Activated CD8-positive, alpha-beta memory T cell treated with anti-CD3 and anti-CD28 coated beads, Interleukin-2, amount 10 ng/mL, durations not matched to agents 7 days and 5 days (primary cell): ENCODE measurements at places on chromosomes 3 and 15. TPM values are rescaled to one million over a fixed set of nuclear protein-coding genes. Genes with fewer than 3 reads are reported as not detected.

- no peaks in the 10 kb centered on the region for H3K4me1 ChIP-seq
- no peaks in the 10 kb centered on the region for H3K36me3 ChIP-seq
- peaks cover 7% of the 10 kb centered on the region for H3K27me3 ChIP-seq
- H3K27ac ChIP-seq = no peak overlapping the region
- H3K4me3 ChIP-seq = no peak overlapping the region
These were observed 1.7 kb downstream of the TM4SF19 start for GRCh38 chr3:196336319-196337145.

DNA sequence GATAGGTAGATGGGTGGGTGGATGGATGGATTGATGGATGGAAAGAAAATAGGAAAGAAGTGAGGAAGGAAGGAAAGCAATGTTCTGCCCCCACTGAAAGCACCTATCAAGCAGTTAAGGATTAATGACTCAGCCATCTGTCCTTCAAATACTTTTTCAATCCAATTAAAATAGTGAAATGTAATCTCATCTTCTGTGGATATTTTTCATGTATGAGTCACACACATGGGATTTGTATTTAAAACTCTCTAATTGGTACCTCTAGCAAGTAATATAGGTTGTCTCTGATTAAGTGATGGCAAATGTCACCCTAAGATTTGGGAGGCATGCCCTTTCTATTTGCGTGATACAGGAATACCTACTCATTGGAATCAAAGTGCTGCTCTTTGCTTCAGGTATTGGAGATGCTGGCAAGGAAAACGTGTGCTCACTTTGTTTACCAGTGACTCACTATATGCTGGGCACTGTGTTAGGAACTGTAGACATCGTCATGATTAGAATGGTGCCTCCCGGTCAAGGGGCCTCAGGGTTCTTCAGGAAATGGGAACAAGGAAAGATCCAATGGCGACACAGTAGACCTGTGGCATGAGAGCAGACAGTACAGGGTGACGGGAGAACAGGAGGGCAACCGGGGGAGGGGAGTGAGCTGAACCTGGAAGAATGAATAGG, 230.1 kb downstream of the CLSTN2 start:
- no peak for DNase-seq
- no peaks in the 10 kb centered on the region for H3K4me1 ChIP-seq
- no peaks in the 10 kb centered on the region for H3K36me3 ChIP-seq
- H3K4me3 ChIP-seq = no peak overlapping the region

GRCh38 chr3:126852511-126852910, 130.4 kb upstream of the PLXNA1 start:
- H3K27ac ChIP-seq = no peak overlapping the region
- no peaks in the 10 kb centered on the region for H3K4me1 ChIP-seq
- H3K27me3 ChIP-seq = no peaks in the 10 kb centered on the region
- H3K36me3 ChIP-seq = no peaks in the 10 kb centered on the region
- H3K4me3 ChIP-seq = no peak overlapping the region

GRCh38 chr3:98893740-98894139, 7.8 kb downstream of the DCBLD2 start:
- H3K4me3 ChIP-seq = no peak overlapping the region
- peaks cover 16% of the 10 kb centered on the region for H3K27me3 ChIP-seq
- H3K4me1 ChIP-seq = no peaks in the 10 kb centered on the region
- DNase-seq = no peak
- no peak overlapping the region for H3K27ac ChIP-seq

- no peak overlapping the region for H3K27ac ChIP-seq
- H3K4me3 ChIP-seq = no peak overlapping the region
- no peaks in the 10 kb centered on the region for H3K27me3 ChIP-seq
- H3K36me3 ChIP-seq = peaks cover 12% of the 10 kb centered on the region
- peaks cover 51% of the 10 kb centered on the region for H3K4me1 ChIP-seq
- DNase-seq = no peak
These were observed 5.4 kb downstream of the EHD4 start for GRCh38 chr15:41966920-41967465.

DNA sequence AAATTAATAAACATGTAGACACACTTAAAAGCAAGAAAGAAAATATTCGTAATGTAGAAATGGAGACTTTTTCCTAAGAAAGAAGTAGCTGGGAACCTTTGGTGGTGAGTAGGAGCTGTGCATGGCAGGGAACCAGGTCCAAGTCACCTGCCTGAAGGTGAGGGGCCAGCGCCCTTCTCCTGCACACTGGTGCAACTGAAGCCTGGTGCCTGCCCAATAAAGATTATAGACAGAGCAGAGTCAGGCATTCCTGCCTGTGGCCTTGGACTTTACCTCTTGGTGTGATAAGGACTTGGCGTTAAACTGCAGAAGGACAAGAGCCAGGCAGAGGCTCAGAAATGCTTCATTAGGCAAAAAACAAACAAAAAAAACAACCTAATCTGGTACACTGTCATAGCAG, 14.2 kb downstream of the CFAP91 start:
- H3K4me3 ChIP-seq = no peak overlapping the region
- H3K4me1 ChIP-seq = no peaks in the 10 kb centered on the region
- DNase-seq = no peak
- no peak overlapping the region for H3K27ac ChIP-seq
- H3K36me3 ChIP-seq = no peaks in the 10 kb centered on the region

GRCh38 chr15:73608941-73609340, 24.2 kb downstream of the NPTN start:
- H3K36me3 ChIP-seq = peaks cover 12% of the 10 kb centered on the region
- no peak overlapping the region for H3K27ac ChIP-seq
- no peak for DNase-seq
- H3K4me1 ChIP-seq = peaks cover 38% of the 10 kb centered on the region

- H3K4me1 ChIP-seq = peaks cover 37% of the 10 kb centered on the region
- H3K36me3 ChIP-seq = peaks cover 1% of the 10 kb centered on the region
- no peak overlapping the region for H3K4me3 ChIP-seq
- no peak for DNase-seq
- H3K27ac ChIP-seq = peak overlapping the region; percentile 39
These were observed 222.8 kb upstream of the TBL1XR1 start for GRCh38 chr3:177419904-177420601.

DNA sequence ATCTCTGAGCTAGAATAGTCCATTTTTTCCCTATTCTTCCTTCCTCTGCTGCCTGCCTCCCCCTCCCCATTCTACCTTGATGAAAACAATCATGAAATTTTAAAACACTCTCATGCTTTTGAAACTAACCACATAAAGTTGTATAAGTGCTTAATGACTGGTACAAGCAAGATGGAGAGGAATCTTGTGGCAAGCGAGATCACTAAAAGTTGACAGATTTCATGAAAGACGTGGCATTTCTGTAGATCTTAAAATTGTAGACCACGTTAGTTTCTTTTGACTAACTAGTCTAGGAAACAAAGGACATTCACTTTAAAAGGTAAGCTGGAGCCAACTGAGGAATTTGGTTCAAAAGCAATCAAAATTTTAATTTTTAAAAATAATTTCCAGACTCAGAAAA, 35.4 kb downstream of the HHLA2 start:
- H3K4me1 ChIP-seq = peaks cover 51% of the 10 kb centered on the region
- peaks cover 36% of the 10 kb centered on the region for H3K36me3 ChIP-seq
- no peak for DNase-seq
- no peaks in the 10 kb centered on the region for H3K27me3 ChIP-seq
- H3K27ac ChIP-seq = peak overlapping the region; percentile 12
- no peak overlapping the region for H3K4me3 ChIP-seq

DNA sequence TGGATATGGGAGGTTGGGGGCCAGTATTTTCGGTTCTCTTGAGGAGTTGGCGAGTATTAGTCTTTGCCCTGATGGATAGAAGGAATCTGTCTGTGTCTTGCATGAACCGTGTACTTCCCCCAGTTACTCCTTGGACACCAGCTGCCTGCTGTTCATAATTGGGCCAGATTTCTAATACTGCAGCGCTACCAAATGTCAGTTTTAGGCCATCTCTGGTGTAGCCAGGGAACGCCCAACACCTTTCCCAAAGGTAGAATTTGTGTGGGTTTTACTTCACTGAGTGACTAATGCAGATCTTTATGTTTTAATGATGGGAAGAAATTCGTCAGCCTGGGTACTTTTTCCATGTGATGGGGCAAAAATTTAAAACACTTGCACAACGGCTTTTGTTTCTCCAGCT, 18.4 kb downstream of the FLNB start:
- peaks cover 19% of the 10 kb centered on the region for H3K4me1 ChIP-seq
- H3K27ac ChIP-seq = no peak overlapping the region
- no peaks in the 10 kb centered on the region for H3K36me3 ChIP-seq
- no peak overlapping the region for H3K4me3 ChIP-seq
- H3K27me3 ChIP-seq = peaks cover 8% of the 10 kb centered on the region

- H3K27me3 ChIP-seq = peaks cover 6% of the 10 kb centered on the region
- DNase-seq = no peak
- H3K4me1 ChIP-seq = peaks cover under 1% of the 10 kb centered on the region
These were observed 296.0 kb upstream of the MDFIC2 start for GRCh38 chr3:70608434-70608833.

GRCh38 chr3:158847452-158847821, 45.6 kb downstream of the MFSD1 start:
- no peaks in the 10 kb centered on the region for H3K27me3 ChIP-seq
- H3K36me3 ChIP-seq = no peaks in the 10 kb centered on the region
- peaks cover 16% of the 10 kb centered on the region for H3K4me1 ChIP-seq
- H3K4me3 ChIP-seq = no peak overlapping the region
- no peak overlapping the region for H3K27ac ChIP-seq

GRCh38 chr3:174398761-174399160, 460.4 kb upstream of the NAALADL2 start:
- no peaks in the 10 kb centered on the region for H3K36me3 ChIP-seq
- no peak overlapping the region for H3K4me3 ChIP-seq
- no peak for DNase-seq
- no peak overlapping the region for H3K27ac ChIP-seq
- no peaks in the 10 kb centered on the region for H3K27me3 ChIP-seq

The CHMP2B gene
- 22.5 TPM for total RNA-seq

The KCNMB3 gene
- 1.4 TPM for total RNA-seq

The GPR62 gene
- total RNA-seq = not detected

The TNFAIP8L3 gene
- total RNA-seq = not detected

The SPTSSB gene
- total RNA-seq = not detected

The FES gene
- 55.7 TPM for total RNA-seq

The FXR1 gene
- total RNA-seq = 144 TPM
